ENCODE measurements at places on chromosomes 6 and 20. TPM values are rescaled to one million over a fixed set of nuclear protein-coding genes. Genes with fewer than 3 reads are reported as not detected.

The TDRD6 gene
- 1.2 TPM for total RNA-seq

DNA sequence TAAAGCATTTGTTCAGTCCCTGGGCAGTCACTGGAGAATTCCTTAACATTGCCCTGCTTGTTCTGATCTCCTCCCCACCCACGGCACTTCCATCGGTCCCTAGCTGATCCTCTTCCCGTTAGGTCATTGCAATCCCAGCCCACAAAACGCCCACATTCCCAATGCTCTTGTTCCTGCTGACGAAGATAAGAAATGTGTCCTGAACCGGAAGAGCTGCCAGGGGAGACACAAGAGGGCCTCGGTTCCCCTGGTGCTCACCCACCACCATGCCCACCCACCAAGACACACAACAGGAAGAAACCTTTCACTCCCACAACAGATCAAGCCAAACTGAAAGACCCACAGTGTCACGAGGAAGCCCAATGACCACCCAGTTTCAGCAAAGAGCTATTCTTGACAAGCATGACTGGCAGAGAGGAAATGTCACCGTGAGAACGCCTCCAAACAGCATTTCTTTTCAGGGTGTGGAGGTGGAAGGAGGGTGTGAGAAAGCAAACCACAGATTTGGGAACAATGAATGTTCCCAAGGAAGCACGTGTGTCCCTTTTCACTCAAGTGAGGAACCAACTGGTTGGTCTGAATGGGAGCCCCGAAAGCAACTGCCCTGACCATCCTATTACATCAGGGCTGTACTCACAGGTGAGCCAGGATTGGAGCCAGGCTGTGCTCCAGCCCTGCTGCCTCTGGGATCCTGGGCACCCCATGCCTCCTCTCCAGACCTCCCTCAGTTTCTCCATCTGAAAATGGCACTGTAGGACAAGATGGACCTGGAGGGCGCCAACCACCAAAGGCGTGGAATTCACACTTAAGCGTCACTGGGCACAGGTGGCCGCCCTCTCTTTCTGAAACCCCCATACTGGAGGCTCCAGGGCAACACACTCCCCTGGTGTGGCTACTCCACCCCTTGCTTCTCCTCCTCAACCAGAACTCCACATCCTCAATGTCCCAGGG lies 97.5 kb downstream of the ZMYND8 start:
- DNase-seq = no peak

- DNase-seq = no peak
Observed at GRCh38 chr6:158442306-158442705, 117.6 kb upstream of the TMEM181 start.

GRCh38 chr6:90448836-90449235 lies 138.0 kb downstream of the MAP3K7 start:
- DNase-seq = no peak
